ENCODE measurements at places on chromosomes 12 and 14. TPM values are rescaled to one million over a fixed set of nuclear protein-coding genes. Genes with fewer than 3 reads are reported as not detected.
A peak's percentile ranks its signal among the peaks of the same experiment; 100 is the strongest.

Gene HSPB8
- 10.8 TPM for total RNA-seq

Gene ADCY6
- total RNA-seq: 46.2 TPM

GRCh38 chr14:40903709-40904108 is 703.0 kb upstream of the LRFN5 start:
- no peak for DNase-seq

- no peak for DNase-seq
Observed at GRCh38 chr12:2080604-2081003, 27.8 kb downstream of the CACNA1C start.

DNA sequence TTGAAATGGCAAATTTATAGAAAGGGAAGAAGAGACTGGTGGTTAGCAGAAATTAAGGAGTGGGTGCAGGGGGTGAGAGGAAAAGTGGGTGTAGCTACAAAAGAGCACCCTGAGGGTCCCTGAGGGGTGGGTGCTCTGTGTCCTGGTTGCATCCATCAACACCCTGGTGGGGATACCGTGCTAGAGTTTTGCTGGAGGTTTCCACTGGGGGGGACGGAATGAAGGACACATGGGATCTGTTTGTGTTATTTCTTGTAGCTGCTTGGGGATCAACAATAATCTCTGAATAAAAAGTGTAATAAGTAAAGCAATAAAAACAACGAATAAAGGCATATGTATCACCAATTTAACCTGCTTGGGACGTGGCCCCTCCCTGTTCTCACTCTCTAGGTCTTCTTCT is 175.3 kb downstream of the KIF26A start:
- no peak for DNase-seq

- DNase-seq: peak; percentile 73
Observed at GRCh38 chr12:14367040-14367661, 1.7 kb downstream of the ATF7IP start.

DNA sequence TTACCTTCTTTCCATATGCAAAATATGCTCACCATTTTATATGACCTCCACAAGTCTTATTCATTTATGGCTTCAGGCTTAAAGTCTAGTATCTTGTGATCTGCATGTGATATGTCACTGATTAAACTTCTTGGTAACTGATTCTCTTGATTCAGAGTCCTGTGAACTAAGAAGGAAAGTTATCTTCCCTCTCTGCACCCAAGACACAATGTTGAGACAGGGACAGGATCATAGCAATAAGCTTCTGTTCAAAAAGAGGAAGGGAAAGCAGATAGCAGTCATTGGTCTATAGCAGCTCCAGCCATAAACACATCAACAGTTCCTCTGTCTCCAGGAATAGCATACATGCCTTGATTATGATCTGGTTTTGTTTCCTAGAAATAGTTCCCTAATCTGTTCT is 103.1 kb downstream of the UNC79 start:
- DNase-seq: no peak

DNA sequence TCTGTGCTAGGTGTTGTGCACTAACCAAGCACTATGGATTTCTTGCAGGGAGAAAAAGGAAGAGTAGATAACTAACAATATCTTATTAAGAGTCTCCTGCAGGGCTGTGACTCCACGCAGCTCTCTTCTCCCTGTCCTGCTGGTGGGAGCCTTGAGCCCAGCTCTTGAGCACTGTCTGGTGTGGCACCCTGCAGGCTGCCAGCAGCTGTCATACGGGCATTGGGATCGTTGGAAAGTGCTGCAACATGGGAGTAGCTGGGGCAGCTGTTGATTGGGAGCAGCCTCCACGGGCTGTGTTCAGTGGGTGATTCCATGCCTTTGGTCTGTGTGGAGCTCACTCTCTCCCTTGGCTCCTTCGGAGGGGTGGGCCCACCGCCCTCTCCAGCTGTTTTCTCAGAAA is 125.3 kb downstream of the FBXL14 start:
- DNase-seq: no peak

- no peak for DNase-seq
Observed at GRCh38 chr12:71243370-71243769, 85.6 kb upstream of the TSPAN8 start.

DNA sequence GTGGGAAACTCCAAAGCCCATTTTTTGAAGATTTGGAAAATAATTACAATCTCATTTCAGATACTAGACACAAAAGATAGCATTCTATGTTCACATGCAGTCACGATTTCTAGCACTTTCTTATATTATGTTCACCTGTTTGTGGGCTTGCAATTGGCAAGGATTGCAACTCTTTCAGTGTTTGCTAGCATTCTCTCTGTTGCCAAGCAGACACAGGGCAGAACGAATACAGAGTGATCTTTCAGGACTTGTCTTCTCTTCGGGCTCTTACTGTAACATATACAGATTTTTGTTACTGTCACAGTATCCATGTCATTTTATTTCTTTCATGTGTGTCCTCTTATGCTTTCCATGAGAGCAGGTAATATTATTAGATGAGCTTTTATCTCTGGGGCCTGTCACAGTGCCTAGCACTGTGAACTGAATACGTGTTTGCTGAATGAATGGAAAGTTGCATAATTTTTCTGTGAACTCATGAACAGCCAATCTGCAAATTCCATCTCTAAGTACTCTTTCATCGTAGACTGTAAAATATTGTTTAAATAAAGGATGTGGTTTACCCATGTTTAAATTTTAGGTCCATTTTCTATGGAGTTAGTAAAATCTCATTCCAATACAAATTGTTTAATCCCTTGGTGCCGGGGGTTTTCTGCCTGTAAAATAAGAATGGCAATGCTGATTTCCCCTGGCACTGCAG is 105.1 kb downstream of the BMP4 start:
- no peak for DNase-seq

- DNase-seq: peak; percentile 43
Observed at GRCh38 chr14:61661471-61662400, 33.6 kb upstream of the HIF1A start.

GRCh38 chr12:132658149-132658894 is 28.8 kb downstream of the POLE start:
- peak; percentile 33 for DNase-seq

- DNase-seq: no peak
Observed at GRCh38 chr12:65740506-65740872, 83.8 kb upstream of the HMGA2 start.

- no peak for DNase-seq
Observed at GRCh38 chr12:60693019-60693626, 1097.3 kb downstream of the SLC16A7 start.

GRCh38 chr12:41365653-41366171 is 177.6 kb downstream of the PDZRN4 start:
- peak; percentile 8 for DNase-seq

- DNase-seq: no peak
Observed at GRCh38 chr14:96751505-96751904, 45.7 kb upstream of the VRK1 start.

DNA sequence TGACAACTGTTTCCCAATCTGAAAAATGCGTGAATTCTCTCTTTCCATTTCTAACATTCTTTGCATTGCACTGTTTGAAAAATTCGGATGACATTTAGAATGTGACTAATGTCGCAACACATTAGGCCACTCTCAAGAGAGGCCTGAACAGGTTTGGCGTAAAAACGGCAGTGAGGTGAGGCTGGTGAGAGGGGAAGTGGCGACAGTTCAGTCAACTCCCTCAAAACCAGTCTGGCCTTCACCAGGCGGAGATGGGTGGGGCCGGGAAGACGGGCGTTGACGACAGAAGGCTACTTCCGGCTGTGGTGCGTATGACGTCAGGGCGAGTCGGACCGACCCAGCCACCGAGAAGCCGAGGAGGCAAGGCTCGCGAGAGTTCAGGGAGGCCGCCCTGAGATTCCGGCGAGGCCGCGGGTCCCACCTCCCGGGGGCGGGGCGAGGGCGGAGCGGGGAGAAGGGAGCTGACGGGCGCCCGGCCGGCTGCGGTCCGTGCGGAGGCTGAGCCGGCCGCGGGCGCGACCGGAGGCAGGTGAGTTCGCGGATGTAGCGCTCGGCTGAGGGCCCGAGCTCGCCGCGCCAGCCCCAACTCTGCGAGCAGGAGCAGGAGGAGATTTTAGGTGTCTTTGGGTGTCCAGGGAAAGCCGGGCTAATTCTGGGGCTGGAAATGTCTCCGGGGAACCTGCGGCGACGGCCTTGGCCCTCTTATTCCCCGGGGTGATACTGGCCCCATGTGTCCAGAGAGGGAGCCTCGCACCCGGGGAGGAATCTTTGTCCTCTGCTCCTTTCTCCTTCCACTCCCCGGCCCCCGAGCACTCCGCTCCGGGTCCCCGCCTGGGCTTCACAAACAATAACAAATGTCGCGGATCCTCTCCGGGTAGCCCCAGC is at the start of gene STK38L:
Gene STK38L, plus strand, starts transcription at position 483 of the 885 bp plus-strand sequence. CDS start 53,435 bp downstream, outside the sequence.
- peak; percentile 92 for DNase-seq

GRCh38 chr12:126582231-126582630 is 1517.0 kb downstream of the AACS start:
- DNase-seq: no peak

DNA sequence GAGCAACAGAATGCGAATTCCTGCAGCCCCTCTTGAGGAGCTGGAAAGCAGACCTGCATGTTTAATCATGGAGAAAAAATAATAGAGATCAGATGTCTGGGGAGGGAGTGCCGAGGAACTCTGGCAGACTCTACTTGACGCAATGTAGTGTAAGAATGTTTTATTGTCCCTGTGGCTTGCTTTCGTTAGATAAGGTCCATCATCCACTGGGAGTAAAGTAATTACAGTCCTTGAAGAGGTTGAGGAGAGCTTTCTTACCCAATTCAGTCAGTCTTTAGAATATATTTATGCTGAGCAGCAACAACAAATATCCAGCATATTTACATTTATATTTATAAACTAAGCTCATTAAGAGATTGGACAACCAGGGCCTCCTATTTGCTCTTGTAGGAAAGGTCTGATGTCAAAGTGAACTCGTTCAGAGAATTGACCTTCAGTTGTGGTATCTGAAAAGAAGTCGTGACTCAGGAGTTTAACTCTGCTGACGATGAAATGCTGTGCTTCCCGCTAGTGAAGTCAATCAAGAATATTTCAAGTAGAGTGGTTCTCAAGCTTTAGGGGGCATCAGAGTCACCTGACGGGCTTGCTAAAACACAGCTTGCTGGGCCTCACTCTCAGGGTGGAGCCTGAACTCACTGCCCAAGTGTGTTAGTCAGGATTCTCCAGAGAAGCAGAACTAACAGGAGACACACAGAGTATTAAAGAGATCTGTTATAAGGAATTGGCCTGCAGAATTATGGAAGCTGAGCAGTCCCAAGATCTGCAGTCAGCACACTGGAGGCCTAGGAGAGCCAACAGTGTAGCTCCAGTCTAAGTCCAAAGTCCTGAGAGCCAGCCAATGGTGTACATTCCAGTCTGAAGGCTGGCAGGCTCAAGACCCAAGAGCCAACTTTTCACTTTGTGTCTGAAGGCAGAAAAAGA is 139.3 kb upstream of the LMNTD1 start:
- no peak for DNase-seq
